Activated naive CD4-positive, alpha-beta T cell treated with Interleukin-2 at 50 U/mL for 16 hours (primary cell): ENCODE measurements at places on chromosomes 13 and 19.

GRCh38 chr13:23558675-23559536 lies 11.3 kb upstream of the TNFRSF19 start:
- DNase-seq = no peak

DNA sequence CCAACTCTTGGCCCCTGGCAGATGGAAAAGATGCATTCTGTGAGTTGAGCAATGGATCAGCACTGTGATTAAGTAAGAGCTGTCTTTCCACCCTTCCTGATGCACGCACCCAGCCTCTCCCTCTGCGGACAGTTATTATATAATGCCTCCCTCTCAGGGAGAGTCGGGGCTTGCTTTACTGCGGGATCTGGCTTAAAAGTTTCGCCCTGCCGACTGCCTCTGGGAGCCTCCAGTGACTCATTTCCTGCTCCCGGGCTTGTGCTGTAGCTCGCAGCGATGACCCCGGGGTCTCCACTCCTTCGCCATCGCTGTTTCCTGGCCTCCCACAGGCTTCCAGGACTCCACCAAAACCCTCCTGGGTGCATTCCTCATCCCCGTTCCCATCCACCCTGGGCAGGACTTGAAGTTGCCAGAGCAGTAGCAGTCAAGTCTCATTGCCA lies 107.4 kb upstream of the SLC7A1 start:
- no peak for DNase-seq

DNA sequence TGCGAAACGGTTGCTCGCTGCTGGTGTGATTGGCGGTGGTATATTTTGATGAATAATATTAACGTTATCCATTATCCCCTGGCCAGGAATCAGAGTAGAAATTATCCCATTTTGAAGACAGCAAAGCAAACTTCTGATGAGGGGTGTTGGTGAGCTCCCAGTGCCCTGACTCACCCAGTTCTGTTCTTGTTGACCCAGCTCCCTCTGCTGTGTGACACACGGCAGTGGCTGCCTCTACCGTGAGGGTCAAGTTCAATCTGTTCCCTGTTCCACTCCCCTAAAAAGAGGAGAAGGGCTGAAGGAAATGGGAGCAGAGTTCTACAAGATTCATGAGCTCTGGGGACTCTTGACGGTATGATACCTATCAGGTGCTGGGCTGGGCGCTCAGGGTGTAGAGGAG lies 2.0 kb downstream of the CAMSAP3 start:
- no peak for DNase-seq

GRCh38 chr13:52738719-52739467 lies 727 bp downstream of the CNMD start:
- DNase-seq = no peak

DNA sequence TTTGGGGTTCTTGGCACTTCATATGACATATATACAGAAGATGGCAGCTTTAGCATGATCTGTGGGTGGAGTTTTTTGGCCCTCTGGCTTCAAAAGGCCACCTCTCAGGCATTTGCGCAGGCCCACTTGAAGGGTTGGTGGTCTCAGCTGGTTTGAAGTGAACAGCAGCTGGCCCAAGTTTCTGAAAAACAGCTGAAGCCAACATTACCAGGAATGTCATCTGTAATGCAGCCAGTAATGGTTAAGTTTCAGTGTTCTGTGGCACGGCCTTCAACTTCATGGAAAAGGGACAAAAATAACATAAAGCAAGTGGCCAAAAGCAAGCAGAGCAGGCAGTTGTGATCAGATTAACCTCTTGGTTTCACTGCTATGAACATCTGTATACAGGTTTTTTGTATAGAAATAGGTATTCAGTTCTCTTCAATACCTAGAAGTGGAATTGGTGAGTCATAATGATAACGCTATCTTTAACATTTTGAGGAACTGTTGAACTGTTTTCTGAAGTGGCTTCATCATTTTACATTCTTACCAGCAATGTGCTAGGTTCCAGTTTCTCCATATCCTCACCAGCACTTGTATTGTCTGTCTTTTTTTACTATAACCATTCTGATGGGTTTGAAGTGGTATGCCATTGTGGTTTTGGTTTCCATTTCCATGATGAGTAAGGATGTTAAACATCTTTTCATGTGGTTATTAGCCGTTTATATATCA lies 245.4 kb downstream of the SHISA2 start:
- no peak for DNase-seq

DNA sequence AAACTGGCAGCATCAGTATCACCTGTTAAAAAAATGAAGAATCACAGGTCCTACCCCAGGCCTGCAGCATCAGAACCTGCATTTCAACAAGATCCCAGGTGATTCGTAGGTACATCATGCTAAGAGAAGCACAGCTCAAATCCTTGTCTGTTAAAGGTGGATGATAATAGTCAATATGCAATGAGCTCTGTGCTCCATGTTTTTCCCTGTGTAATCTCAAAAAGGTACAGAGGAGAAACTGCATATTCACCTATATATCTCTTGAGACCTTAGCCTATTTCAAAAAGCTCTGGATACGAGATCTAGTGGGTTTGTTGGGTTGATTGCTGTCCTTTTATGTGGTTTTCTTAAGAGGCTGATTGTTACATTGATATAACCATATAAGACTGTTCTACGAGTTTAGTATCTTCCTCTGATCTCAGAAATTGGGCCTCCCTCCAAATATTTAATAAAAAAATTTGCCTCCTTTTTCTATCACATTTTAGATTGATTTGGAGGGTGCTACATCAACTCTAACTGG lies 148.9 kb downstream of the DCT start:
- DNase-seq = no peak

GRCh38 chr13:106418556-106418955 lies 116.9 kb downstream of the EFNB2 start:
- no peak for DNase-seq

- no peak for DNase-seq
These were observed 202.3 kb upstream of the KLHL1 start for GRCh38 chr13:70310396-70311119.

GRCh38 chr19:36026091-36026876 lies 6.4 kb downstream of the CLIP3 start:
- DNase-seq = no peak

DNA sequence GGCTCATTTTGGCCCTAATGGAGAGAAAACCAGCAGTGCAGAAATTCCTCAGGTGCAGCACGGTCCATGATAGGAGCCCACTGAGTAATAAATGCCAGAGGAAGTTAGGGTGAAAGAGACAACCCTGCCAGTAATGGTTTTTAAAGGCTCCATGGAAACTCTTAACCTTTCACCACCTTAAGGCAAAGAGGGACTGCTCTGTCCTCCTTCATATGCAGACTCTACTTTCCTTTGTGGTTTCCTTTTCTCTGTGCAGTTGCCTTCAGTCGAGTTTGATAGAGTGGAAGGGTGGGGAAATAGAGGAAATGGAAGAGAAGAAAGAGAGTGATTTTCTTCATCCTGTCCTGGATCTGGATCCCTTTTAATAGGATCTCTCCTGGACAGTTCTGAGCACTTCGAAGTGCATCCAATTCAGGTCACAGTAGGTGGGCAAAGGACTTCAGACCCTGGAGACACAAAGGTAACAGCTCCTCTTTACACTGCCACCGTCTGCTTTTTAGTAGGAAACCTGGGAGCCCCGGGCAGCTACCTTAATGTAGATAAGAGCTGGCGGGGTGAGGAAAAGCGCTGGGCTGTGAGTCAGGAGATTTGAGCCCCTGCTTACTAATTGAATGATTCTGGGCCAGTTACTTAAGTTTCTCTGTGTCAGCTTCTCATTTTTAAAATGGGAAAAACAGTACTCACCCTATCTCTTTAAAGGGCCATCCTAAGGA lies 294.8 kb downstream of the KCNRG start:
- no peak for DNase-seq

DNA sequence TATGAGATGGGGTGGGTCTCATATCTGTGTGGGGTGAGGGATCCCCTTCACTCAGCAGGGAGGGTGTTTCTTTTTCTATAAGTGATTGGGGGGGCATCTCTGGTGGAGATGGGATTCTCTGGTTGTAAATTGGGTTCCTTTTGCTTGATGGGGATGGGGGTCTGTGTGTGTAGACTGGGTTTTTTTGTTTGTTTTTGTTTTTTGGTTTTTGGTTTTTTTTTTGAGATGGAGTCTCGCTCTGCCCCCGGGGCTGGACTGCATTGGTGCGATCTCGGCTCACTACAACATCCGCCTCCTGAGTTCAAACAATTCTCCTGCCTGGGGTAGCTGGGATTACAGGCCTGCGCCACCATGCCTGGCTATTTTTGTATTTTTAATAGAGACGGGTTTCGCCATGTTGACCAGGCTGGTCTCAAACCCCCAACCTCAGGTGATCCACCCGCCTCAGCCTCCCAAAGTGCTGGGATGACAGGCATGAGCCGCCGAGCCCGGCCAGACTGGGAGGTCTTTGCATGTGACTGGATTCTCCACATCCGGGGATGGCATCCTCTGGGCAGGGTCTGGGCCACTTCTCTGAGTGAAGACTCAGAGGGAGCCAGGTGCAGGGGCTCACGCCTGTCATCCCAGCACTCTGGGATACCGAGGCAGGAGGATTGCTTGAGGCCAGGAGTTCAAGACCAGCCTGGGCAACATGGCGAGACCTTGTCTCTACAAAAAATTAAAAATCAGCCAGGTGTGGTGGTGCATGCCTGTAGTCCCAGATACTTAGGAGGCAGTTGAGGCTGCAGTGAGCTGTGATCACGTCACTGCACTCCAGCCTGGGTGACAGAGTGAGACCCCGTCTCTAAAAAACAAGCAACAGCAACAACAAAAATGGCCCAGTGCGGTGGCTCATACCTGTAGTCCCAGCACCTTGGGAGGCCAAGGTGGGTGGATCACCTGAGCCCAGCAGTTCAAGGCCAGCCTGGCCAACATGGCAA lies 799 bp downstream of the MYBPC2 start:
- DNase-seq = no peak

- DNase-seq = no peak
These were observed 326.3 kb downstream of the MYO16 start for GRCh38 chr13:108955741-108956140.

DNA sequence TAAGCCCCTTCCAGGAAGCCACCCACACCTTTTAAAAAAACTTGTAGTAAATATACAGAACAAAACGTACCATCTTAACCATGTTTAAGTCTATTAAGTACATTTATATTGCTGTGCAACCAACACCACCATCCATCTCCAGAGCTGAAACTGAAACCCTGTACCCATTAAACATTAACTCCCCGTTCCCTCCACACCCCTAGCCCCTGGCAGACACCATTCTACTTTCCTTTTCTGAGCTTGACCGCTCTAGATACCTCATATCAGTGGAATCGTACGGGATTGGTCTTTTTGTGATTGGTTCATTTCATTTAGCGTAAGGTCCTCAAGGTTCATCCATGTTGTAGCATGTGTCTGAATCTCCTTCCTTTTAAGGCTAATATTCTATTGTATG lies 13.0 kb upstream of the SPATA13 start:
- DNase-seq = no peak

- no peak for DNase-seq
These were observed 49.4 kb downstream of the GAS6 start for GRCh38 chr13:113814435-113814821.

DNA sequence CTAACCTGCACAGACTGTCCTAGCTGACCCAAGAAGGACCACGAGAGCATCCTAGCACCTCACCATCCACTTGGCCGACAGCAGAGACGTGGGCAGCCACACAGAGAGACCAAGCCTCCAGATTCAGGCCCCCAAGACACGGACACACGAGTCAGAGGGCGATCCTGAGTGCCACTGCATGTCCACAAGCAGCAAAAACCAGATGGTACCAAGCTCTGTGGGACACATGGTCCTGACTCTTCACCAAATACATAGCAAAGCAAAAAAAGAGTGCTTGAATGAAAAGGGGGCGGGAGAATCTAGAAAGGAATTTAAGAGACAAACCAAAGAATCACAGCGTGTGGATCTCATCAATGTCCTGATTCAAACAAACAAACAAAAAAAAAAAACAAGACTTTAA lies 45.2 kb downstream of the MLLT1 start:
- DNase-seq = no peak

- peak; percentile 58 for DNase-seq
These were observed 8.9 kb downstream of the IGFL3 start for GRCh38 chr19:46115396-46116106.

DNA sequence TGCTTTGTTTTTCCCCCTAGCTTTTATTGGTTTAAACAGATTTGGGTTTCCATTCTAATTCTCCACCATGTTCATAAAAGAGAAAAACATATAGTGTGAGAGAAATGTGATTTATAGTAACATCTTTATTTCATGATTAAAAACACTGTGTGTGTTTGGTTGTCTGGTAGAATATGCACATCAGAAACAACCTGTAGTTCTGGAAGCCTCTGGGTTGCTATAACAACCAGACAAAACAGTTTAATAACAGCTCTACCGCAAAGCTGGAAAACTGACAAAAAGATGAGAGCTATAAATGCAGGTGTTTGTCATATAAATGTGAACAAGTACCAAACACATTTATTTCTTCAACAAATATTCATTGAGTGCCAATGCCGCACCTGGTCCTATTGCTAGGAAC lies 9.8 kb downstream of the KBTBD6 start:
- no peak for DNase-seq

DNA sequence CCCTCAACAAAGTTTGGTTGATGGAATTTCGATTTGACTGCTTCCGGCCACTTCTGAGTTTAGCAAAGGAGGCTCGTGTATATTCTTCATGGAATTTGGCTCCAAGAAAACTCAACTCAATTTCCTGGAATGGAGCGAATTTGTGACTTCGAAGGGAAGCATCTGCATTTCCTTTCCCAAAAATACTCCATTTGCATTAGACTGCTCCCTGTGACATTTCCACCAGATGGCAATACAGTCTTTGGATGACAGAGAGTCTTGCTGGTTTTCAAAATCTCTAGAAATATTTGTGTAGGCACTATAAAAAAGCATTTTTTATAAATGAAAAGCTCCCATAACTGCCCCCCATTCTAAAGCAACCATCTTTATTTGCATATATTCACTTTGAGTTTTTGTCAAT lies 4.1 kb downstream of the C1QTNF9 start:
- no peak for DNase-seq

DNA sequence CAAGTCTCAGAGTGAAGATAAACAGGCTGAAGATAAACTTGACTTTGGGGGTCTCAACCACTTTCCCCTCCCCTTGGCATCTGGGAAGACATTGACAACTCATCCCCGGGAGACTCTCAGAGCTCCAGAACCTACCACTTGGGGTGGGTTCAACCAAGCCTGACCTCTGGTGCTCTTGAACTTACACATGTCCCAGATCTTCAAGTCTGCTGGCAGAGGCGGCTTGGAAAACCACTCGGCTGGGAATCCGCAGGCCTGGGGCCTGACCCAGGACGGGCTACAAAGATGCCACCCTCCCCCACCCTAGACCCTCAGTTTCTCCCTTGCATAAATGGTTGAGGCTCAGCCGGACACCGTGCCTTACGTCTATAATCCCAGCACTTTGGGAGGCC lies 512 bp downstream of the LRRC8E start:
- no peak for DNase-seq

DNA sequence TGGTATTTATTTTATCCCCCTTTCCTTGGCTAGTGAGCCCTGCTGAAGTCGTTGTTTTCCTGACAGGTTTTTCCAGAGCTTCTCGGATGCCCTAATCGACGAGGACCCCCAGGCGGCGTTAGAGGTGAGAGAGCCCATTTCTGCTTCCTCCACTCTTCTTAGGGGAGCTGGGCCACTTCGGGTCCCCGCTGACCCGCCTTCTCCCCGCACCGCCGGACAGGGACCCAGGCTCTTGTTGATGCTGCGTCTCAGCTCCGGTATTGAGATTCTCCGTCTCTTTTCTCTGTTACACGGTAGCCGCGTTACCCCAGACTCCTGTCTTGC lies 306 bp downstream of the SUGT1 start:
- DNase-seq = no peak

- DNase-seq = no peak
These were observed 111.2 kb downstream of the KCNRG start for GRCh38 chr13:50126263-50126992.
